ENCODE measurements at places on chromosomes 5 and 9.

- DNase-seq = no peak
Observed at GRCh38 chr9:101840694-101841188, 102.3 kb upstream of the GRIN3A start.

DNA sequence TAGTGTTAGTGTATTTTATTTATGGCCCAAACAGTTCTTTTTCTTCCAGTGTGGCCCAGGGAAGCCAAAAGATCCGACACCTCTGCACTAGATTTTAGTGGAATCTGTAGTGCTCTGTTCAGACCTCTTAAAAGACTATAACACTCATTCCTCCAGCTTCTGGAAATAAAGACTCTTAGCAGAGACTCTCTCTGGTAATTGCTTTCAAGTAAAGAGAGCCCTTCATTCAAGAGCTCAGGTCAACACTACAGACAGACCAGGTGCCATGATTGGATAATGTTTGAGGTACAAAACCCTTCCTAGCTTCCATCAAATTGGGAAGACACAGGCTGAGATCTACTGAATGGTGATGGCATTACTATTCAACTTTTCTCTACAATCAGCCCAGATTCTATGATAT is 255.8 kb downstream of the PRDM9 start:
- no peak for DNase-seq

DNA sequence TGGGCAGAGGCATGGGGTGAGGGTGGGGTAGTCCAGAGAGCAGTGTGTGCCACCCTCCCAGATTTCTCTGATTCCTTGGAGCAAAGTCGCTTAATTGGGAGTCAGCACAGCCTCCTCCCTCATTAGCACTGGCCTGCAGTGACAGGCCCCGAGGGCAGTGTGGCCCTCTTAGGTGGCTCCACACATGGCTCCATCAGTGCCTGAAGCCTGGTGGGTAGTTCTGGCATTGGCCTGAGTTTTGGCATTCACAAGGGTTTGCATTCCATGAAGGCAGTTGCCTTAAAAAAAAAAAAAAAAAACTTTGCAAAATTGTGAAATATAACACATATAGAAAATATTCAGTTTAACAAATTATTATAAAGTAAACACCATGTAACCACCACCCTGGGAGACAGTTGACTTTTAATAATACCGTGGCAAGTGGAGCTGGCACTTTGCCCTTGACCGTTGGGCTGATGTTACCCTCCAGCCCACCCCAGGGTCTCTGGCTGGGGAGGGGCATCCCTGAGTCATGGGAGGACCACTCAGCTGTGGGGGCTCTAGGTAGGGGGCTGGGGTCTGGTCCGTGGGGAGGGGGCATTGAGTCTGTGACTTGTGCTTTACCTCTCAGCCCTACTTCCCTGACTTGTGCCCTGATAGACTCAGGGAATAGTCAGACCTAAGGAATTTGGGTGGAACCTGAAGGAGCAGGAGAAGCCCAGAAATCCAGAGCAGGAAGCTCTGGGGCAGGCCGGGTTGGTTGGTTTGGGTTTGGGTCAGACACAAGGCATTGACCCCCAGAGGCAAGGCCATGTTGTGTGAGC is 51.3 kb upstream of the PITX1 start:
- DNase-seq = no peak

DNA sequence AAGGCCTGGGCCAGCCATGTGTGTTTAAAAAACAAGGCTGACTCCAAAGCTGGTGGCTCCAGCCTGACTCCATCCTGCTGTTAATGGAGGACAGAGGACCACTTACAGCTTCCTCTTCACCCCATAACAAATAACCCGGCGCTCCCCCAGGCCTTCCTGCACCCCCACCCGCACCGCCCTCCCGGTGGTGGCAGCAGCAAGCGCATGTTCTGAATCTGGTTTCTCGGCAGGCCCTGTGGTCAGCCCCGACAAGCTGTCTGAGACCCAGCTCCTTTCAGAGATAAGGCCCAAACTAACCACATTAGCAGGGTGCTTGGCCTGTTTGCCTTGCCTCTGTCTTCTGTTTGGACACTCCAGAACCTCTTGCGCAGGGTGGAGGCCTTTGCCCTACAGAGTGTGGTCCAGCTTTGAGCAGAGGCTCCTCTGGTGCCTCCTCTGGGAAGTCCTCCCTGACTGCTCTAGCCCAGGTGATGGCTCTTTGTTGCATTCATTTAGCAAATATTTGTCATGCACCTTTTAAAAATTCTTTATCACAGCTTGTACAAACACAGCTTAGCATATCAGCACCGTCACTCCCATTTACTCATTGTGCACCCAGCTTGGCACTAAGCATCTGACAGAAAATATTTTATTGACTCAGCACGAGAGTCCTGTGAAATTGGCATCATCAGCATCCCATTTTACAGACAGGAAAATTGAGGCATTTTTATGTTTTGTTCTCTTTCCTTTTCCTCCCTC is 78.4 kb downstream of the NDFIP1 start:
- no peak for DNase-seq

DNA sequence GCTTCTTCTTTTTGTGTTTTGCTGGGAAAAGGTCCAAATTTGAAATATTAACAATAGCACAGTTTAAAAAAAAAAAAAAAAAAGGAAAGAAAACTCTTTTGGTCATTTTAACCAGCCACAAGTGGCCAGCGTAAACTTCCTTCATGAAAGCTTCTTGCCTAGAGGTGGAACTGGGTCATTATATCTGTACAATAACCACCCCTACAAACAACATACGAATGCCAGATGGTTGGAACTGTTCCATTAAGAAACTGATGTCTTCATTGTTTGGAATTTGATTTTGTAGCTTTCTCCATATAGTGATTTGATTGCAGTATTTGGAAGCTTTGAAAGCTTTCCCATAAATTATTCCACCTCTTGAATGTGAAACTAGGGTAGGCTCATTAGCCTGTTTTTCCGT is 18.3 kb upstream of the LPAR1 start:
- DNase-seq = no peak

GRCh38 chr9:25703701-25704357 is 25.6 kb upstream of the TUSC1 start:
- no peak for DNase-seq

DNA sequence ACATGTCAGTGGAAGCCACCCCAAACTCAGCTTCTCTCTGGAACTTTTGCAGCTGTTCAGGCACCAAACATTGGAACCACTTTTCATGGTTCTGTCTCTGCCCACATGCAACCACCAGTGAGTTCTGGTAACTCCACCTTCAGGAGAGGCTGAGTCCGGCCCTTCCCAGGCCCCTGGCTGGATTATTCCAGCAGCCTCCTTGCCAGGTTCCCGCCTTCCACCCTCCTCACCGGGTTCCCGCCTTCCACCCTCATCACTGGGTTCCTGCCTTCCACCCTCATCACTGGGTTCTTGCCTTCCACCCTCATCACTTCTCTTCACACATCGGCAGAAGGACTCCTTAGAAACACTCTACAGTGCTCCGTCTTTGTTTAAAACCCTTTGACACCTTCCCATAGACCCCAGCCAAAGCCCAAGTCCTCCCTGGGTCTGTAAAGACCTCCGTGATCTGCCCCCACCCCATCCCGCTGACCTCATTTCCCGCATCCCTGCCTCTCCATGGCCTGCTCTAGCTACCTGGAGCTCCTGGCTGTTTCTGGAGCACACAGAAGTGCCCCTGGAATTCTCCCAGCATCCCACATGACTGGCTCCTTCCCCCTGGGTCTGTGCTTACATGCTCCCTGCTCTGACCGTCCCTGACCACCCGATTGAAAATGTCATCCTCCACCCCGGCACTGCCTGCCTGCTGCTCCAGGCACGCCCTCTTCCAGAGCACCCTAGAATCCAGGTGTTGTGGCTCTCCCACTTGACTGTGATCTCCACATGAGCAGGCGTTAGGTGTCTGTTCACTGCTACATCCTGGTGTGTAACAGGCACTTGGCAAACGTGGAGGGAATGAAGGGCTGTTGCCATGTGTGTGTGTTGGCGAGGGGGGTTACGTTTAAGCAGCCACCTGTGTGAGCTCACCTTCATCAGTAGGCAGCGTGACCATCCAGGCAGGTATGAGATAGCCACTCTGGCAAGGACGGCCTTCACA is 17.7 kb downstream of the ROPN1L start:
- DNase-seq = no peak

DNA sequence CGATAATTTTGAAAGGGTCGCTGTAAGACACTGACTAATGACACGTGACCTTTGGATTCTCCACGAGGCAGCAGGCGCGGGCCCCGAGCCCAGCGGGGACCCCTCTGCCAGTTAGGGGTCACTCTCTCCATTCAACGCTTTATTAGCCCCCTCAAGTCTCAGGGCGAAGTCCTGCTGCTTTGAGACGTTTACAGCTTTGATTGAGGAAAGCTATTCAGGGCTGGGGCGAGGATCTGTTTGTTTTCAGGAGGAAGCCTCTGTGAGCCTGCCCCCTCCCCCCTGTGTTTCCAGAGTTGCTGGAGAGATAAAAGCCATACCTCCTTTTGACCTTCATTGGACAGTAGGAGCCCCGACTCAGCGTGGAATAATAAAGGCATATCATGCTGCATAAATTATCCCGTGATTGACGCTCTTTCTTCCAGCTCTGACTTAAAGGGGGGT is 31.4 kb upstream of the MSX2 start:
- no peak for DNase-seq

DNA sequence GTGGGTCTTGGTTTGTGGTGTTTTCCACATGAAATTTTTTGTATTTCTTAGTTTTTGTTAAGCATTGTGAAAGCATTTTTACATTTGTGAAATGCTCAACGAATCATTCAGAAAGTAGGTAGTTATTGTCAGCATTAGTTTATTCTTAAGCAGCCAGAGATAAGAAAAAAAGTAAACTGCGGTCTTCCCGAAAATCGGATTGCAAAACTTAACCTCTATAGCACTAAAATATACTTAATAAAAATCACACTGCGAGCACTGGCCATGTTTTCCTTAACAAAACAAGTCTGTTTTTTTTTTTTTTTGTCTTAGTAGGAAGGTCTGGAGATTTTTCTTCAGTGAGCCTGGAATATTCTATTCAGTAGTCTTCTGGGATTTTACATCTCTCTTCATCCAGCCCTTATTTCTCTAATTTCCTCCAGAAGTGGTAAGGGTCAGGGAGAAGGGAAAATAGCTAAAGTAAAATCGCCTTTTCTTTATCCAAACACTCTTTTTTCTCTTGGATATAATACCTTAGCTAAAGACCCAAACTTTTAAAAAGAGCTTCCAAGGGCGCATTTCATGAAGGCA is 289.9 kb downstream of the DMAC1 start:
- DNase-seq = no peak

Data from activated CD4-positive, CD25-positive, alpha-beta regulatory T cell (primary cell).